ENCODE measurements at places on chromosomes 7 and 10.

DNA sequence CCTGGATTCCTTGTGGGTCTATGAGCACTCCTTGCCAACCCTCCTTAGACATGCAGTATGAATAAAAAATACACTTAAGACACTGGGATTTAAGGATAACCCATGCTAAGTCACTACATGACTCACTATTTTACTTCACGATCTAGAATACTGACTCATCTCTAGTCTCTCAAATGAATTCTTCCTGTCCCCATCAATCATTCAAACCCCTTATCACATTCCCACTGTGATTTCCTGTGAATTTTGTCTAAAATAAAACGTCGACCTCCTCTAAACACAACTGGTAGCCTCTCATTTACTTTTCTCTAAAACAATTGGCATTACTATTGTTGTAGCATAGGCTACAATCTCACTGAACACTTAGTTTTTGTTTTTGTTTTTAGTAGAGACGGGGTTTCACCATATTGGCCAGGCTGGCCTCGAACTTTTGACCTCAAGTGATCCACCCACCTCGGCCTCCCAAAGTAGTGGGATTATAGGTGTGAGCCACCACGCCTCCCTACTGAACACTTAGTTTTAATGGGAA, 3.9 kb upstream of the IQUB start:
- DNase-seq = no peak

DNA sequence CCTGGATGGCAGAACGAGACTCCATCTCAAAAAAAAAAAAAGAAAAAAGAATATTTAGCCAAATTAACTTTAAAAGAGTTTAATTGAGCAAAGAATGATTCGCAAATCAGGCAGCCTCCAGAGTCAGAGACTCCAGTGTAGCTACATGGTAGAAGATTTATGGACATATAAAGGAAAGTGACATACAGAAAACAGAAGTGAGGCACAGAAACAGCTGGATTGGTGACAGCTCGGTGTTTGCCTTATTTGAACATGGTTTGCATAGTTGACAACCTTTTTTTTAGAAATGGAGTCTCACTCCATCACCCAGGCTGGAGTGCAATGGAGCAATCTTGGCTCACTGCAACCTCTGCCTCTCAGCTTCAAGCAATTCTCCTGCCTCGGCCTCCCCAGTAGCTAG, 35.2 kb upstream of the TNS3 start:
- DNase-seq = no peak

- DNase-seq = no peak
Observed at GRCh38 chr7:105202616-105203015, 186.1 kb downstream of the SRPK2 start.

DNA sequence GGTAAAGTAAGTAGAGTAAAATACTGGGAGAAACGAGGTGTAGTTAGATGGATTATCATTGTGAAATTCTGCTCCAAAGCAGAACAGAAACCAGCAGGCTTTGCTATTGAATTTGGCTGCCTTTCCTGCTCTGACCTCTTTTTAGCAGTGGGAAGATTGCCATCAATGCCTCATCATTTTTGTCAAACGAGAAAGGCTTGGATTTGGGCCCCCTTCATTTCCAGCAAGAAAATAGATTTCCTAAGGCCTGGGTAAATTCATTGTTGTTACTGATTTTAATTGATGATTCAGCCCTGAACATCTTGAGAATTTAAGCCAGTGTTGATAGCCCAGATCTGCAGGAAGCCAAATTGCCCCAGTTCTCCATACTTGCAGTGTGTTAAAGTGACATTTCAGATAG, 35.2 kb upstream of the ASAH2 start:
- DNase-seq = peak; percentile 20

- no peak for DNase-seq
Observed at GRCh38 chr7:132609222-132609621, 33.0 kb upstream of the PLXNA4 start.

- DNase-seq = peak; percentile 26
Observed at GRCh38 chr10:24951201-24952142, 934 bp downstream of the PRTFDC1 start.

GRCh38 chr7:79668292-79668691, 214.8 kb upstream of the MAGI2 start:
- DNase-seq = no peak

DNA sequence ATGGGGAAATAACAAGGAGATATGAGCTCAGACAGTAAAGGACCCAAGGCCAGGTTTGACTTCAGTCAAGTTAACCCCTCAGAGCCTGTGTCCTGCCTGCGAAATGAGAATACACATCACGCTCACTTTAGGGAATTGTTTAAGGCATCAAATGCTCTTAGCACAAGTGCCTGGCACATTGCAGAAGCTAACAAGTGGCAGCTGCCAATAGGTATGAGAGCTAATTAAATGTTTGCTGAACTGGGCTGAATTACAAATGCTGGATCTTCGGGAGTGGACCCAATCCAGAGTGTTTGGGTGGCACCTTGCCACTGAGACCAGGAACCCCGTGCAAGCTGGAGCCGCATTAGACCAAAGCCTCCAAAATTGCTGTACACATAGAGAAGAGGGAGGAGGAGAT, 136.8 kb downstream of the C10orf90 start:
- no peak for DNase-seq

DNA sequence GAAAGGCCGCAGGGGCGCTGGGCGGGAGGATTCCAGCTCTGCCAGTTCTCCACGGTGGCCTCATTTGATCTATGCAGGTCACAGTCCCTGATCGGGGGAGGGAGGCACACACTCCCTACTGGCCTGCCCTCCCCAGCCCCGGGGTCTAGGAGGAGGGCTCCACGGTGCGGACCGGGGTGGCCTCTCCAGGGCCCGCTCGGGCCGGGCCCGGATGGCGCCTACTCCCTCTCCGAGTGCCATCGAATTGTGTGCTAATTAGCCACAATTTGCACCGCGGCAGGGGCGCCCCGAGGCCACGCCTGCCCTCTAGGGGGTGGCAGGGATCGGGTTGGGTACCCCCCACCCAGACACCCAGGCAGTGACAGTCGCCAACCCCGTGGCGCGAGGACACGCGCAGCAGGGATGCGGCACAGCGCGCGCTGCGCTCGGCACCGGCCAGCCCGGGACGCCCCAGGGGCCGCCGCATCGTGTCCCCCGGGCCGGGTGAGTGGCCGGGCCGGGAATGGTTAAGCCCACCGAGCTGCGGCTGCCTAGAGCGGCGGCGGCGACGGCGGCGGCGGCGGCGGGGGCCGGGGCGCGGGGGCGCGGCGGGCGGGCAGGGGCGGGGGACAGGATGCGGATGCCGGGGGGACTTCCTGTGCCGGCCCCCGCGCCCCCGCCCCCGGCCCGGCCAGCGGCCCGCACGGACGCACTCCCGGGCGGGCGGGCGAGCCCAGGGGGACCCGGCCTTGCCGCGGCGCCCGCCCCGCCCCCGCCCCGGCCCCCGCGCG, at the start of gene ZNF853:
Gene ZNF853 (plus strand): TSS at position 658 of the 770 bp plus-strand sequence. CDS start 565 bp downstream, outside the sequence.
- no peak for DNase-seq

DNA sequence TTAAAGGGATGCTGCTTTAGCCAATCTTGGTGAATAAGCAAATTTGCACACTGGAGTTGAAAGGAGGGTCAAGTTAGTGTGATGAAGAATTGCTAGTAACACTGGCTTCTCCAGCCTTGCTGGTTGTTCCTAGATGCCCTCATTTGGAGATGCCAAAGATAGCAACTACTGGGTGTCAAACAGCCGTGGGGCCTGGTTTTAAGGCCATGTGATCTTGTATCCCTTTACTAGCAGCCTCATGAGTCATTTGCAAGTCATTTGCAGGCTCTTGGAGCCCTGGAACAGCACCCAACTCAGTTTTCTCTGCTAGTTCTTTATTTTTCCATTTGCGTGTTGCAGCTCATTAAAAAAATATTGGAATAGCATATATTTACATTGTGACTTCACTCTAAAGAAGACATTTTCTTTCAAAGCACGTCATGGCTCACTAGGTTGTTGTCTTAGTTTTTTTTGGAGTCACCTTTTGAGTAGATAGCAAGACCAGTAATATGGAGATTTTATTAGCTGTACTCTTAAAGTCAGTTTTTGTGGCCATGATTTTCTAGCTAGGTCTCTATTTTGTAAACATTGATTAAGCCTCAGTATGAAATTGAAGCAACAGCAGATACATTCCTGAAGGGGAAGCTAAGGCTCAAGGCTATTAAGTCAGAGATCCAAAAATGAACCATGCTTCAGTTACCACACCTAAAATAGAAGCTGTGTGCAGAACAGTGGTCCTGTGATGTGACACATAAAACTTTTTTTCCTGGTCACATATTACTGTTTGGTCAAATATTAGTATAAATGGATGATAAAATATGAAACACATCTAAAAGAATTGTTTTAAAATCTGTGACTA, 1.3 kb downstream of the LSMEM1 start:
- DNase-seq = no peak

DNA sequence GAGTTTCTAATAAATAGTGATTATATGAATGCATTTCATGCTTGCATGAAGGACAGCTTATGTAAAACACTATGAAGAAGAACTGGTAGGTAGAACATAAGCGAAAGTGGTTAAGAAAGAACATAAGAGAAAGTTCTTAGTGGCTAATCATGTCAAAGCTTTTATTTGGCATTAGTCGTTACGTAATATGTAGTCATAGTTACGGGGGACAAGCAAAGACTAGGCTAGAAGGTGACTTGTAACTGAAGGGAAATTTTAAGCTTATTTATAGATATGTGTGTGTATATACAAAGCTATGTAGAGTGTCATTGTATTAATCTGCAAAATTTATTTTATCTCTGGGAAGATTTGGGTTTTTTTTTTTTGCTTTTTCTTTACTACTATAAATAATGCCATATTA, 36.9 kb downstream of the CAPZA2 start:
- no peak for DNase-seq

DNA sequence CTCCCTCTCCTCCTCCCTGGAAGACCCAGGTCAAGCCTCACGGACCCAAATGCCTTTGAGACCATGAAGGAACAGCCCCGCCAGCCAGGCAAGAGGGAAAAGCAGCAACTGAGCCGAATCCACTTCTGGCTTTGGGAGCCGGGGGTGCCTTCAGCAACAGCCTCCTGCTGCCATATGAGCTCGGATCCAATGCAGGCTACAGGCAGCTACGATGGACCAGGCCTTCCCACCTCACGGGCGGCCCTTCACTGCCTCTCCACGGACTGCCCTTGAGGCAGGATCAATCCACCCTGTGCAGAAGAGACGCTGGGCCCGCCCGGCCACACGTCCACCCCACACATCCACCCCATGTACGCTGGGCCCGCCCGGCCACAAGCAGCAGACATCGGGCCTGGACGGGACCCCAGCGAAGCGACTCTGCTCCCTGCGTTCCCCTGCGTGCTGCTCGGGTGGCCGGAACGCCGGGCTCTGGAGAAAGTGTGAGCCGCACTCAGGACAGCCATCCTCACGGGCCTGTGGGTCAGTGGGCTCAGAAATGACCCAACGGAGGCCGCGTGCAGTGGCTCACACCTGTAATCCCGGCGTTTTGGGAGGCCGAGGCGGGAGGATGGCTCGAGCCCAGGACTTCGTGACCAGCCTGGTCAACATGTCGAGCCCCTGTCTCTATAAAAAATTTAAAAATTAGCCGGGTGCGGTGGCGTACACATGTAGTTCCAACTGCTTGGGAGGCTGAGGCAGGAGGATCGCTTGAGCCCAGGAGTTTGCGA, 82.0 kb downstream of the FOXL3 start:
- no peak for DNase-seq

- no peak for DNase-seq
Observed at GRCh38 chr7:5381071-5381772, 42.4 kb downstream of the TNRC18 start.

DNA sequence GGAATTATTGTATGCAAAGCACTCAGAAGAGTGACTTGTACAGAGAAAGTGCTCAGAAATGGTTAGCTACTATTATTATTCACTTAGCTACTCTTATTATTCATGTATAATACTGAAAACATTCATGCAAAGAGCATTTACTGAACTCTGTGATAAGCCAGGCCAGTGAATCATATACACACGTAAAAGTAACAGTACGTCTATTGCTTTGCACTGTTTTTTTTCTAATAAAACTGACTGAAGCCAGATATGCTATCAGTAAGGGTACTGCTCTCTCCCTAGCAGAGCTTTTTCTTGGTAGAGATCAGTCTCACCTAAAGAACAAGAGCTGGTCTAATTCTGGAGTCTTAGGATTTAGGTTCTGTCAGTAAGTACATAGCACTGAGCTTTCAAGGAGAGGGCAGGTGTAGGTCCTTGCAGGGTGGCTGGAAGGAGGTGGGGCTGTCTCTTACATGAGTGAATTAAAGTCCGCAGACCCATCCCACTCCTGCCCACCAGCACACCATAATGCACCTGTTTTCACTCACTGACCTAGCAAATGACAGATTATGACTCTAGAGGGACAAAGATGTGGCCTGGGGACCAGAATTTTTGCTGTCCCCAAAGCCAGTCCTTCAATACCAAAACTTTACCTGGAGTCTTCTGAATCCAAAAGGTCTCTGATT, 145.9 kb downstream of the ARID5B start:
- no peak for DNase-seq

DNA sequence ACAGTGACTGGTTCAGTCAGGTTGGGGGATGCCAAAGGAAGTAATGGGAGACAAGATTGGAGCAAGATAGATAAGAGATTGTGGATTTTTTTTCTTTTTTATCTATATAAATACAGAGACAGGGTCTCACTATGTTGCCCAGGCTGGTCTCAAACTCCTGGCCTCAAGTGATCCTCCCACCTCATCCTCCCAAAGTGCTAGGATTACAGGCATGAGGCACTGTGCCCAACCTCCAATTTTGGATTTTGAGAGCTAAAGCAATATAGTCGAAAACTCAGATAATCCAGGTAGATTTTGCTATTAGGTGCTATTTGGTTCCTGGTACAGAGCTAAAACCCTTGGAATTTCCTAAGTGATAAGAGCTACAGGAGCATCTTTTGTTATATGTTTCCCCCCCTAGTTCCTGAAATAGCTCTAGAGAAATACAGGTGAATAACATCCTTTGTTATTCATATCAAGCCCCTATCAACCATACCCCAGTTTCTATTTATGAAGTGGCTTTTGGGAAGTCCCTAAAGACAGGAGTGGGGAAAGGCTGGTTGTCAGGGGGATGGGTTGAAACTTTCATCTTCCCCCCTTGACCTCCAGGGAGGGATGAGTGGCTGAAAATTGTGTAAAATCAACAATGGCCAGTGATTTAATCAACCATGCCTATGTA, 151.2 kb downstream of the CFTR start:
- no peak for DNase-seq

- DNase-seq = no peak
Observed at GRCh38 chr10:121928528-121928884, 675 bp upstream of the ATE1 start.

GRCh38 chr10:17003651-17004286, 125.8 kb downstream of the CUBN start:
- no peak for DNase-seq

DNA sequence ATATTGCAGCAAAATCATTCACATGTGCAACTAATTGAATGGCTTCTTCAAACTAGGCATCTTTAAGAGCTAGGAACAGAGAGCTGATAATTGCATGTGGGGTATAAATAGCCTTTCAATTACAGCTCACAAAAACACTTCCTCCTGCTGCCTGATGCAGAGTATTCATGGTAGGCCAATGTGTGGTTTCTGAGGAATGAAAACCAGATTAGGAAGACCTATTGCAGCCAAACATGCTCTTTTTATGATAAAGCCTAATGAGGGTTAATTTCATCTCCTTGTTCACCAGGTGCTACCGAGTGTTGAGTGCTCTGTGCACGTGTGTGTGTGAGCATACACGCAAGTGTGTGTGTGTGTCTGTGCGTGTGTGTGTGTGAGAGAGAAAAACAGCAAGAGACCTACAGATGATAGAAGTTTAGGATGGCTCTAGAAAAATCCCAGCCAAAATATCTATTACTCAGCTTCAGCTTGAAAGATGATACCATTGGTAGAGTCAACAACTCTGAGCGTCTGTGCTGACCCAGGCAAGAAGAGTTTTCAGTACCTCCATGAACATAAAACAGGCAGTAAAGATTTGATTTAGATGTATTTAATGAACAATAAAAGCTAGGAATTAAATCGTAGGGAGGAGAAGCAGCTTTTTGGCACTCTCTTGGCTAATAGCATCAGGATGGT, 448.5 kb upstream of the ANKRD30A start:
- DNase-seq = no peak

Data from NCI-H446 treated with DMSO at 0.1 percent for 48 hours (cell line).